ENCODE measurements at places on chromosomes 3 and 15. TPM values are rescaled to one million over a fixed set of nuclear protein-coding genes. Genes with fewer than 3 reads are reported as not detected.

- DNase-seq, result no peak
Measured at GRCh38 chr3:61684386-61684785, 123.0 kb downstream of the PTPRG start.

DNA sequence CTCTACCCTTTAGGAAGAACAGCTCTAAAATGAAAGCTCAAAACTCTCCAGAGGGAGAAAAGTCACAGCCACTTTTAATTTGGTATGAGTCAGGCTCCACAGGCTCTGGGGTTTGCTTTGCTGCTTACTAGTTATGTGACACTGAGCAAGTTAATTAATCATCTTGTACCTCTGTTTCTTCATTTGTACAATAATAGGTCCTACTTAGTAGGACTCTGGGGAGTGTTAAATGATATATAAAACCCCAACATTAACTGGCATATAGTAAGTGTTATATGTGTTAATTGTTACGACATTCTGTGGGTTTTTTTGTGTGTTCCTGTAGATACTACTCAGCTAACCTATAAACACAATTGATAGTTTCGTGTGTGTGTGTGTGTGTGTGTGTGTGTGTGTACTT lies 6.6 kb downstream of the ACKR2 start:
- no peaks in the 10 kb centered on the region for H3K27me3 ChIP-seq
- no peak for DNase-seq
- H3K36me3 ChIP-seq, result no peaks in the 10 kb centered on the region
- H3K27ac ChIP-seq, result no peak overlapping the region
- H3K4me1 ChIP-seq, result no peaks in the 10 kb centered on the region

DNA sequence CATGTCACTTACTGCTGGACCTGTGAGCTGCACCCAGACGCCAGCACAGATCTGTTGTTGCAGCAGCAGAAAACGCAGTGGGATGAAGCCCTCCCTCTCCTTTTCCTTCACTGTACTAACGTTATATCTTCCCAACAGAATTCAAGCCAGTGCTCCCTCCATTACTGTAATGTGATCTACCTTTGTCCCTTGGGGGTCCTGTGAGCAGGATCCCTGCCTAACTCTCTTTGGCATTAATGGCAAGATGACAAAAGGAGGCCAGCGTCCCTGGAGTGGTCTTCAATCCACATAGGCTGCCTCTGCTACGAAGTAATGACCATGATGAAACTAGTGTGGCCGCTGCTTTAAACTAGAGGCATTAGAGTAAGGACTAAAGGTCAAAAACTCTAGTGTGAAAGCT lies 69.3 kb upstream of the SOX14 start:
- no peak overlapping the region for H3K4me3 ChIP-seq
- no peaks in the 10 kb centered on the region for H3K36me3 ChIP-seq
- H3K4me1 ChIP-seq, result no peaks in the 10 kb centered on the region
- no peaks in the 10 kb centered on the region for H3K27me3 ChIP-seq
- no peak overlapping the region for H3K27ac ChIP-seq
- no peak for DNase-seq

DNA sequence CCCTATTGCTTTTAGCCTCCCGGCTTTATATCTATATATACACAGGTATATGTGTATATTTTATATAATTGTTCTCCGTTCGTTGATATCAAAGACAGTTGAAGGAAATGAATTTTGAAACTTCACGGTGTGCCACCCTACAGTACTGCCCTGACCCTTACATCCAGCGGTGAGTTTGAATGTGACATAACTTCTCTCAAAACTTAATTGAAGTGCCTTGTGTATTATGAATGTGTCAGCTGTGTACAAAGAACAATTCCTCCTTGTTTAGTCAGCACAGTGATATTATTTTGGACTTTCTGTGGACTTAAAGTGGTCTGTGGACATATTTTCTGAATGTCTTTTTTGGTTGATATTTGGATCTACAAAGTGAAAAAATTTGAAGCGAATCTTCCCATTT lies 220 bp downstream of the TP63 start:
- no peak overlapping the region for H3K27ac ChIP-seq
- H3K4me1 ChIP-seq, result peaks cover 6% of the 10 kb centered on the region
- H3K27me3 ChIP-seq, result no peaks in the 10 kb centered on the region
- no peaks in the 10 kb centered on the region for H3K36me3 ChIP-seq

GRCh38 chr3:31829010-31829409 lies 152.1 kb downstream of the OSBPL10 start:
- H3K27me3 ChIP-seq, result no peaks in the 10 kb centered on the region
- H3K36me3 ChIP-seq, result no peaks in the 10 kb centered on the region
- H3K4me3 ChIP-seq, result no peak overlapping the region
- no peak for DNase-seq
- H3K4me1 ChIP-seq, result no peaks in the 10 kb centered on the region

The GOLGA8S gene
- total RNA-seq, result 0.29 TPM

The KCNMB2 gene
- 1.4 TPM for total RNA-seq

The MRPL46 gene
- 19.2 TPM for total RNA-seq

The CSPG4 gene
- 22.5 TPM for total RNA-seq

The IQCH gene
- 3.2 TPM for total RNA-seq

The ADPRH gene
- 18.7 TPM for total RNA-seq

The PRKCD gene
- total RNA-seq, result 73.7 TPM

The MUSTN1 gene
- total RNA-seq, result 1.2 TPM

The FBXO40 gene
- 0.03 TPM for total RNA-seq

The DUOX2 gene
- 2.0 TPM for total RNA-seq
